HTR-8/SVneo (cell line): ENCODE measurements at places on chromosomes 1 and 21.

DNA sequence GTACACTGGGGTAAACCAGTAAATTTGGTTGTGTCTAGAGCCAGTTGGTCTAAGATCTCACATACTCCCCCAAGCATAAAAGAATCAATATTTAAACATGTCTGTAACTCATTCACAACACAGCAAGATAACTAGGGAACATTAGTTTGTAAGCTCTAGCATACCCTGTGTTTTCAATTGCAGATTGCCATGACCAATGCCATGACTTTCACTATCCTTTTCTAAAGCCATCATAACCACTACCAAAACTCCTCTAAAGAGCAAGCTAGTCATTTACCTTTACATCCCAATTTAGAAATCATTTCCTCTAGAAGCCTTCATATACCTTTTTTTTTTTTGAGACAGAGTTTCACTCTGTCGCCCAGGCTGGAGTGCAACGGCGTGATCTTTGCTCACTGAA is 56.5 kb upstream of the PLA2G4A start:
- DNase-seq, result no peak

GRCh38 chr1:54046671-54047383 is 6.2 kb downstream of the TMEM59 start:
- no peak for DNase-seq

DNA sequence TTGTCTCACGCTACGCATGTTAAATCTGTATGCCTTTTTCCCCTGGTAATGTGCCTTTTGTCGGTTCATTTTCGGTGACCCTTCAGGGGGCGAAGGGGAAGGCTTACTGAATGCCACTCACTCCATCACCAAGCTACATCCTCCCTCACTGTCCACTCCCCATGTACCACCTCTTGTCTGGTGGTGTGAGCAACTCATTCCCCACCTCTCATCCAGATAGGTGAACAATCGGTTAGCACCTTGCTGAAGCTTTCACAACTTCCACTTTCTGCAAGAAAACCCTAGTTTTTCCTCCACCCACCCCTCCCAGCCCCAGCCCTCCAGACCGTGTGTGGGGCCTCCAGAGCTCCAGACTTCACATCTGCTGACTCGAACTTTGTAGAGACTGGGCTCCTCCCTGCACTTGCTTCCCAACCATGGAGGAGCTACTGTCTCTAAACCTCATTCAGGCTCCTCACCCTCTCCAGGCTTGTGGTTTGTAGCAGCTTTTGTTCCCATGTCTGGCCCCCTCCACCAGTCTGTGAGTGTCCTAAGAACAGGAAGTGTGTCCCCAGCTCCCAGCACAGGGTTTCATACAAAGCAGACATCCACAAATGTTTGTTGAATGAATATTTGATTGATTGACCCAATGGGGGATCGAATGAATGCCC is 48.4 kb upstream of the RUNX3 start:
- DNase-seq, result no peak

DNA sequence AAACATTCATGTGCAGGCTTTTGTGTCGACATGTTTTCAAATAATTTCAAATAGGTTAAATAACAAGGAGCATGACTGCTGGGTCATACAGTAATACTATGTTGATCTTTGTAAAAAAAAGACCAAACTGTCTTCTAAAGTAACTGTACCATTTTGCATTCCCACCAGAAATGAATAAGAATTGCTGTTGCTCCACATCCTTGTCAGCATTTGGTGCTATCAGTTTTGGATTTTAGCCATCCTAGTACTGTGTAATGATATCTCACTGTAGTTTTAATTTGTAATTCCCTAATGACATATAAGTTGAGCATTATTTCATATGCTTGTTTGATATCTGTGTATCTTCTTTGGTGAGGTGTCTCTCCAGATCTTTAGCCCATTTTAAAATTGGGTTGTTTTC is 11.6 kb downstream of the UROD start:
- DNase-seq, result no peak

DNA sequence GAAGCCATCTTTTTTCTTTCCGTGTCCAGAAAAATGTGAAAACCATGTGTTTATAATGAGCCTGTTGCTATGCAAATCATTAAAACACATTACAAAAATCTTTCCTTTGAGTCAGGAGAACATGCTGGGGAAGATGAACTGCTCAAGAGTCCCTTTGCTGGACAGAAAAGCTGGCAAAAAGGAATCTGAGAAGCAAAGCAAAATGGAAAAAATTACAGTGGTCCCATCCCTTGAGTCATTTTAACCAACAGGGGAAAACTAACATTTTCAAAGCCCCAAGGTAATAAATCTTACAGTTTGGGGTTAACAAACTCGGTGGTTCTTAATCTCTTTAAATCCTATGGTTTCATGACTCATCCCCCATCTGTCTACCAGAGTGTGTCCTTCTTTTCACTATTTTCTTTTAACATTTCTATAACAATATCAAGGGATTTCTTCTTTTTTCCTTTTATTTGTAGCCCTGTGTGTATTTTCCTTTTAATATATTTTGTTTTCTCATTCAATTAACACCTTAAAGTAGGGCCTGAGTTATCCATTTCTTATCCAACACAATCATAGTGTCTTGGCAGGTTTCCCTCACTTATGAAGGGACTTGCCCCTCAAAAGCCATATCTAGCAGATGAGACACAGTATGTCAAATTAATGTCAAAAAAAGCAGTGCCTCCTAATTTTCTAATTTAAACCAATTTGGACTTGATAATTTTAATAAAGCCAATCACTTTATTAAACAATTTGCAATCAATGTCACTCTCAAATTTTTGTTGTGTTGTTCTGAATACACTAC is 105.4 kb downstream of the PTPN14 start:
- DNase-seq, result peak; percentile 74
